G401 (cell line): ENCODE measurements at places on chromosomes 6 and 20. TPM values are rescaled to one million over a fixed set of nuclear protein-coding genes. Genes with fewer than 3 reads are reported as not detected.

- DNase-seq: no peak
Measured at GRCh38 chr20:4089756-4090487, 74.6 kb upstream of the RNF24 start.

DNA sequence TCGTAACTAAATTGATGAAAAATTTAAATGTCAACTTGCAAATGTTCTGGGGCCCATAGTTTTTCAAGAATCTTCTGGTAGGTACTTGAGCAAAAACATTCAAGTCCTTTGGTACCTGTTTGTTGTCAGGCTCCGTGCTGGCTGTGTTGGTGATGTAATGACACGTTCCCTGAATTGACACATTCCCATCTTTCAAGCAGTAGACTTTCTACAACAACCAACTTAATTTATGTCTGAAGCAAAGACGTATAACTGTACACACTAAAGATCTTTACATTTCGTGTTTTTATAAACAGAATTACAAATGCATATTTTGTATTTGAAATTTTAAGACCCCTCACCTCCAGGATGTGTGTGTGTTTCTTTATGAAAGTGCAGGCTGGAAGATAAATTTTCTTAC is 49.5 kb downstream of the NCOA3 start:
- peak; percentile 39 for DNase-seq

DNA sequence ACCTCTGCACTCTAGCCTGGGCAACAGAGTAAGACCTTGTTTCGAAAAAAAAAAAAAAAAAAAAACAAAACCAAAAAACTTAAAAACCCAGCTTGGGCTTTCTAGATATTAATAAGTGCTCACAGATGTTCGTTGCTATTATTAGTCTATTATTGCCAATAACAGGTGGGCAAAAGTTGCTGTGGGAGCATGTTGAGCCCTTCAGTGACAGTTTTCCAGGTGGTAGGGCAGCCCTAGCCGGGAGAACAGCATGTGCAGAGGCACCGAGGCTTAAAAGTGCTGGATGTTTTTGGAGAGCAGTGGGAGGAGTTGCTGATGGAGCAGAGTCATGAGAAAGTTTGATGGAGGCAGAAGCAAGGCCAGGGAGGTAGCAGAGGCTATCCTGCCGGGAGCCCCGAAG is 4.4 kb downstream of the PPP1R16B start:
- DNase-seq: no peak

DNA sequence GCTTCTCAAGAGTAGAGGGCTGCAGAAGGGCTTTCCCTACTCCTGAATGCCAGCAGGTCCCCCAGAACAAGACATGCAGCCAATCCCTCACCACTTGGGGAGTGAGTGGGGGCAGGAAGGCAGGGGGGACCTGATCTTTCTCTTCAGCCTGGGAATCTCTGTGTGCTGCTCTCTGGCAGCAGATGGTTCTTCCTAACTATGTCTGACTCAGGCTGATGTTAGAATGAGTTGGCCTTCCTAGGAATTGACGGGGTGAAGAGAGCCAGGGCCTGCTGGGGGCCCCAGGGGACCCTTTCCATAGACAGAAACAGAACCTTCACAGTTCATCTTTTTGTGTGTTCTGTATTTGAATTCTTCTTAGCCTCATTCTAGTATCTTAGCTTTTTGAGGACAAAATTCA is 29.0 kb upstream of the TCP11 start:
- DNase-seq: no peak

Gene LY6G6F
- total RNA-seq: 1.1 TPM in 1 of 2 replicates, not detected in the other

Gene CRISP2
- not detected in 2 replicates for total RNA-seq

Gene TRIM31
- total RNA-seq: not detected in 2 replicates

Gene PPIL6
- 2.8 and 4.2 TPM in 2 replicates for total RNA-seq
